Karpas-422 (cell line): ENCODE measurements at places on chromosomes 6 and 20. TPM values are rescaled to one million over a fixed set of nuclear protein-coding genes. Genes with fewer than 3 reads are reported as not detected.

Gene TXLNB
- total RNA-seq = 14.6 and 16.3 TPM in 2 replicates

GRCh38 chr6:3072798-3073197, 4.5 kb downstream of the RIPK1 start:
- DNase-seq = no peak

DNA sequence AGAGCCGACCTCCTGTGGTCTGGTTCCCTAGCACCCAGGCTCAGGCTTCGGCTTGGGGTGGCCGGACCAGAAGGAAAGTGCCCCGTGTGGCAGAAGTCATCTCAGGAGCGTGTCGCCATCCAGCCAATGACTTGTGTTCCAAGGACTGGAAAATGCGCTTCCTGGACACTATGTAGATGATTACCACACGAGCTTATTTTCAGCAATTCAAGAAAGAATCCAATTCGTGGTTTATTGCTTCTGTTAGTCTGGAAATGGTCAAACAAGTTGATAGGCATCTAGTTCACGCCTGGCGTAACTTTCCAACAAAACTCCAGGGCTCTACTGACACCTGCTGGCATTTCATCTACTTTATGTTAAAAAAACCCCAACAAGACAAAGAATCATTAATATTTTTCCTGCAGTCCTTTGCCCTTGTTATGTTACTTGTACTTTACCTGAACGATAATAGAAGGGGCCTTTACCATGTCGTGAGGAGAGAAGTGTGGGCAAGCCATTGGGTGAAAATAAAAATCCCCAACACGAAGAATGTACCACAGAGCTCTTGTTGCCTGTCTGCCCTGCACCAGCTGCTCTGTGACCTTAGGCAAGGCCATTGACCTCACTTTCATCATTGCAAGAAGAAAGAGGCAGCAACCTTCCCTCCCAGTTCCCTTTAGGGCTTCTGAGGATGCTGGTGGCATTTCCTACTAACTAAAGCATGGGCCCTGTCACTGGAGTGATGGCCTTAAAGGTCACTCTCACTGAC, 154.7 kb upstream of the LAMP5 start:
- peak; percentile 65 for DNase-seq

DNA sequence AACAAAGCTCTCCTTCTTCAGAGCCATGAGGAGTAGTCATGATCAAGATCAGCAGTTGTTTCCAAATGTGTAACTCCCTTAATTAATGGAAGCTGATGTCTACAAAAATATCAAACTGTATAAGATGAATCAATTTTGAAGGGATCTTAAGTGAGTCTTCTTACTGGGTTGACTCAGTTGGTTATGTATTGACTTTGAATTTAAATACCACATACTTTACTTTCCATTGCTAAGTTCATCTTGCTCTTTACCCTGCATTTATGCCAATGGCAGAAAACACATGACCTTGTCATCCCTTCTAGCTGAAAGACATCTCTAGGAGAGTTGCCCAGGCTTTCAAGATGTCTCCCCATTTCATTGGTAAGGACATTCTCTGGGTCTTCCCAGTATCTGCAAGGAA, 123.2 kb upstream of the STMND1 start:
- no peak for DNase-seq
